ENCODE measurements at places on chromosomes 1 and 21.

DNA sequence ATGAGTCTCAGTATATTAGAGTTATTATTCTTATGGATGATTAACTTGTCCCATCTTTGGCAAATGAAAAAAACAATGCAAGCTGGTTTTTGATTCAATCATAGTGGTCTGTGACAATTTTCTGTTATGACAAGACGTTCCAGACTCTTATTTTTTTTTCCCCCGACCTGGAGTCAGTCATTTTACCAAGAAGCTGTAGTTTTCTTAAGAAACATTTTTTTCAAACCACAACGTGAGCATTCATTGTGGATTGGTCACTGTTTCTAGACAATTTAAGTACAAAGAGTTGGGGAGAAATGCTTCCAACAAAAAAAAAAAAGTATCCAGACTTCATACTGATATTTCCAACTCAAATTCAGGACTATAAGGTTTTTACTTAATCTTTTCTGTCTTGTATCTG, 8.0 kb upstream of the ANGPTL3 start:
- DNase-seq = no peak

GRCh38 chr1:12528021-12528852, 89.8 kb downstream of the DHRS3 start:
- DNase-seq = no peak

DNA sequence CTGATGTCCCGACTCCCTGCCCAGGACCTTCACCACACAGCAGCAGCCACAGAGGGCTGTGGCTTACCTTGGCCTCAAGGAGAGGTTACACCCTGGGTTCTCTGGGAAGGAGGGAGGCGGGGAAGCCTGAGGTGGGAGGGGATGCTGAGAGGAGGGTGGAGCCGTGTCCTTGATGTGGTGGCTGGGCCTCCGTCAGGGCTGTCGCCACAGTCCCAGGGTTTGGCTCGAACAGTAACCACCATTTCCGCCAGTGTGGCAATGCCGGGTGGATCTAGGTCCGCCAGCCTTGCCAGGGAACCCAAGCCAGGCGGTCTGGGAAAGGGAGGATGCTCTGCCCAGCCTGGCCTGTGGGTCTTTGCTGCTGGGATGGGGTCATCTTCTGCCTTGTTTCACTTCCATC, 18.4 kb upstream of the CDCA8 start:
- no peak for DNase-seq

DNA sequence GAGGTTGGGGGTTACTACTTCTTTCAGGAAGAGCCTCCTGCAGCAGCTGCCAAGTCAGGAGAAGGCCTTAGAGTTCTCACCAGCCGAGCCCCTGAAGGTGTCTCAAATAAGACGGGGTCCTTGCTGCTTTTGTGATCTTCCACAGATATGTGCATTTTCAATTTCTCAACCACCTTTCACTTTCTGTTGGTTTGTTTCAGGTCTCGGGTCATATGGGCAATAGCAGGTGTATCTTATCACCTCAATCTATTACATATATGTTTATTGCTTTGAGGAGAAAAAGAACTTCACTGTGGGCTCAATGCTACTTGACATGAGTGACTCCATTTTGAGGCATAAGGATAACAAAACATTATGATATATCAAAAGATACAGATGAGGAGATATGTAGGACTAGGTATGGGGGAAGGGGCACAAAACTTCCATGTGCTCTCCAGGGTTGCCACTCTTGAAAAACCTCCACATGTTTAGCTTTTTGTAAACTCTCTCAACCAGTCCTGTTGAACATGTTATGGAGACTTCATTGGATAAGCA, 1171.4 kb upstream of the ADGRL2 start:
- no peak for DNase-seq

GRCh38 chr1:183180634-183181056, 5.4 kb upstream of the LAMC2 start:
- no peak for DNase-seq

DNA sequence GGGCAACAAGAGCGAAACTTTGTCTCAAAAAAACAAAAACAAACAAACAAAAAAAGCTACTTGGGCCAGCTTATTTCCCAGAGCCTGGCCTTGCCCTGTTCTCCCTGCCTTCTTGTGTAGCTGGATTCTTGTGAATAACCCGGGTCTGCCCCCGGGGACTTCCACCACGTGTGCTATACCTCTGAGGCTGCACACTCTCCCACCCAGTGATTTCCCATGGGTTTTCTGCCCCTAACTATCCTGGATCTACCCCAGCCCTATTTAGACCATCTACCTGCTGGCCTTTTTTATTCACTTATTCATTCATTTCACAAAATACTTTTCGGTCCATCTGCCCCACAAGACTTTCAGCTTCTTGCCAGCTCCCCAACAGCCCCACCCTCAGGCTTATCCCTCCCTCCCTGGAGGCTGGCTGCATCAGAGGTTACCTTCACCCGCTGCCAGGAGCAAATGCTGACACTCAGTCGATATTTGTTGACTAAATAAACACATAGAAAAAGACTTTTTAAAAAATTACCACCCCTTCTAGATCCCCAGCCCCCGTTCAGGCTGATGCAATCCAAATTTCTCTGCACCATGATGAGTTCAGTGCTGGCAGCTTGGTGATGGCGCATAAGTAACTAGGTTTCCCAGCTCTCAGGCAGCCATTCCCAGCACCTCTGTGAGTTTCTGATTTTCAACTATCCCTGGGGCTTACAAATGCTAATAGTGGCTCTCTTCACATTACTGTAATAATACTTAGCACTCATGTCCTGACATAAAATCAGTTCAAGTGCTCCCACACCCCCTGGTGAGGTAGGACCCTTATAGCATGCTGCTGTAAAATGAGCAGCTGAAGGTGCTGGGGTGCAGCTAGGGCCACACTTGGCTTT, 30.7 kb upstream of the TARBP1 start:
- DNase-seq = no peak

GRCh38 chr1:199857108-199857507, 170.4 kb upstream of the NR5A2 start:
- DNase-seq = no peak

DNA sequence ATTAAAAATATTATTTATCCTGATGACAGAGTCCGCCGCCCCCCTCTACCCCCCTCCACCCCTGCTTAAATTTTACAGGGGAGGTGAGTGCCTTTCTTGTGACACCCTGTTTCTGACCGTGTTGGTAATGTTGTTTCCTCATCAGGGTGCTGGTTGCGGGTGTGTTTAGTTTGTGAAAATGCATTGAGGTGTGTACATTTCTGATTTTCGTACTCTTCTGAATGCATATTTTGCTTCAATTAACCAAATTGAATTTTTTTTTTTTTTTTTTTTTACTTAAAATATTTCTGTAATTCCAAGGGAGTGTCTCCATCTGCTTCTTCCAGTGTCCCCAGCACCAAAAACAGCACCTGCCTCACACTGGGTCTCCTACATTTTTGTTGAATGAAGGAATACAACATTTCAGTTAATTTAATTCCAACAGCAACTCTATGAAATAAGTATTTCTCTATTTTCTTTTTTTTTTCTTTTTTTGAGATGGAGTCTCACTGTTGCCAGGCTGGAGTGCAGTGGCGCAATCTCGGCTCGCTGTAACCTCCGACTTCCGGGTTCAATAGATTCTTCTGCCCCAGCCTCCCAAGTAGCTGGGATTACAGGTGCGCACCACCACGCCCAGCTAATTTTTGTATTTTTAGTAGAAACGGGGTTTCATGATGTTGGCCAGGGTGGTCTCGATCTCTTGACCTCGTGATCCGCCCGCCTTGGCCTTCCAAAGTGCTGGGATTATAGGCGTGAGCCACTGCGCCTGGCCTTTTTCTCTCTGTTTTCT, 5.6 kb upstream of the SLC2A1 start:
- no peak for DNase-seq

GRCh38 chr21:41920476-41920875, 33.3 kb downstream of the C2CD2 start:
- DNase-seq = no peak

- DNase-seq = no peak
Observed at GRCh38 chr1:78640462-78640861, 9.2 kb upstream of the IFI44 start.

- no peak for DNase-seq
Observed at GRCh38 chr1:246815693-246816270, 91.6 kb downstream of the SCCPDH start.

DNA sequence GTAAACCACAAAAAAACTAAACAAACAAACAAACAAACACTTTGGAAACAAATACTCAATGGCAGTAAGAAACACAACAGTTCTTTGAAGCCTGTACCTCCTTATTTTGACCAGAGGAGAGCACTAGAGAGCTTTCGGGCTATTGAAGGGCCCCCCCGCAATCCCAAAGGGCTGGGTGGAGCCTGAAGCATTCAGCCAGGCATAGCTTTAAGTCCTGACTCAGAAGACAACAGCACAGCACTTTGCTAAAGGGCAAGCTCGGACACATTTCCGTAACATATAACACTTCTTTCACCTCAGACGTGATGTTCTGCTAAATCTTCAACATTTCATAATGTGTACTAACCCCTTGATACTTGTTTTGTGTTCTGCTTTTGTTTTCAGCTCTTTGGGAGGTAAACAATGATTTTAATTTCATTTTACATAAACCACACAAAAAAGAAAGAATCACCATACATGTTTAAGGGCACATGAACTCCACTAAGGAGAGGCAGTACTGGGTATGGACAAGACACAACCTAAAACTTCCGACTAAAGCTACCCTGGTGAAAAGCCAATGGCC, 9.7 kb upstream of the SHCBP1L start:
- no peak for DNase-seq

DNA sequence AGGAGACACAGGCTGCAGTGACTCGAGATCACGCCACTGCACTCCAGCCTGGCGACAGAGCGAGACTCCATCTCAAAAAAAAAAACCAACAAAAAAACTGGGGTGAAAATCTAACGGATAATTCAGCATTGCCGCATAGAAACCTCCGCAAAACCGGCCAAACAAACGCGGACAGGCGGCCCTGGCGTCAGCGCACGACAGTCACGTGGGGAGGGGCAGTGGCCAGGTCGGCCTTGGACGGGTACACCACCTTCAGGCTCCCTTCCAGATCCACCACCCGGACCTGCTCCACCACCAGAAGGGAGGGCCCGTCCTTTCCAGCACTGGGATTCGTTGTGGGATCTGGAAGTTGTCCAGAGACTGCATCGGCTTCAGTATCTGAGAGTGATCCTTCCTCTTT, 8.4 kb downstream of the SMIM1 start:
- DNase-seq = peak; percentile 60

DNA sequence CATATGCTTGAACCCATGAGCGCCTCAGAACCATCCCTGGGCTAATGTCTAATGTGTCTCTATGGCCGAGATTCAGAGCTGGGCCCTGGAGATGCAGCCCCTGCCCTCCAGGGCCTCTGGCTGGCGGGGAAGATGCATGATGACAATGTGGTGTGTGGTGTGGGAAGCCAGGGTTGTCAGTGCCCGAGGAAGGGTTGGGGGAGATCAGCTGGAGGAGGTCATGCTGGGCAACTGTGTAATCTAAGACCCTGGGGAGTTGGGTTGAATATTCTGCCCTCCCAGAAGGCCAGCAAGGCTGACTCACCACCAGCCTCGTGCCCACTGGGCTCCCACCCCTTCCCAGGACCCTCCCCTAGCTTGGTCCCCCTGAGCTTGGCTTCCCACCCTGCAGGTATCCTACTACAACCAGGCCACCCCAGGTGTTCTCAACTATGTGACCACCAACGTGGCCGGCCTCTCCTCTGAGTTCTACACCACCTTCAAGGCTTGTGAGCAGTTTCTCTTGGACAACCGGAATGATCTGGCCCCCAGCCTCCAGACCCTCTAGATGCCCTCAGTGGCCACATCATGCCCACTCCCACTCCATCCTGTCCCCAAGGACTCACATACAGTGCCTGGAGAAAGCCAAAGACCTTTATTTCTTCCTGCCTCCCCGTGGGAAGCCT, 14.6 kb downstream of the FAM151A start:
- DNase-seq = no peak

DNA sequence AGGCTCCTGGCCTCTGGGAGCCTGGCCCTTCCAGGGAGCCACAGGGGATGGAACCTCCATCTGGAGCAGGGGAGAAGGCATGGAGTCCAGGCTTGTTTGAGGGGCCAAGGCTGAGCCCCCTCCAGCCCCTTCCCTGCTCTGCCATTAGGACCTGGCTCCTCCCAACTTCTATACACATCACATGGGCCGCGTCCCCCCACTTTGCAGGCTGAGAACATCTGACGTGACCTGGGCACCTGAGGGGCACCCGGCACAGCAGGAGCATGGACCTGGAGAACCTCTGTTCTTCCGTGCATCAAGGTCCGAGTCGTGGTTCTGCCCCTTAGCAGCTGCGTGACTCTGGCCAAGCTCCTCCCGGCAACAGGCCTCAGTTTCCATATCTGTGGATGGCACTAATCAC, 3.9 kb upstream of the AIRE start:
- no peak for DNase-seq

DNA sequence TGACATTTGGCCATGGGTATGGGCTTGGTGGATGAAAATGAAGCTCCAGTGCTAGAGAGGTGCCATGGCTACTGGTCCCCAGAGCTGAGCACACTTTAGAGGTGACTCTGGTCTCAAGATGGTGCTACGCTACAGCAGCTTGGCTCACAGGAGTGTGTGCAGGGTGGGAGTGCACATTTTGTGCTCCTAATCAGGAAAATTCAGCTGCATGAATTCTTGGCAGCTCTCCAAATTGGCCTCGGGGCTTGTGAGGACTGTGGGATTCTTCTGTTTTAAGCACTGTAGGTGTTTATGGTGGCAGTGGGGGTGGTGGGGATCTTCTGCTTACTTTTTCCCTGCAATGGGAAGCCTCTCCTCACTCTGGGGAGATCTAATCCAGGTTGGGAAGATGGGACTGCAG, 17.3 kb upstream of the TIPRL start:
- no peak for DNase-seq

DNA sequence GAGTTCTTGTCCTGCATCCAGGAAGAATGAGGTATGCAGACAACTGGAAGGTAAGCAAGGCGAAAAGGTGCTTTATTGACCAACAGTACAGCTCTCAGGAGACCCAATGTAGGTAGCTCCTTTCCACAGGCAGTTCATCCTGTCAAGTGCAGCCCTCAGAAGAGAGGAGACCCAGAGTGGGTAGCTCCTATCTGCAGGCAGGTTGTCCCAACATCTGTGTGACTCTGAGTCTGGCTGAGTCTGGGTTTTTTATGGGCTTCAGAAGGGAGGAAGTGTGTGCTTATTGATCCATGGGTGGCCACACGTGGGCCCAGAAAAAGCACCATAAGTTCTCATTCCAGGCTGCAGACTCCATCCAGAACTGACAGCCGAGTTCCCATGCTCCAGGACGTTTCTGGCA, 34.0 kb downstream of the ZNF691 start:
- DNase-seq = no peak

GRCh38 chr1:110672001-110672752, 2.6 kb downstream of the KCNA3 start:
- peak; percentile 88 for DNase-seq

DNA sequence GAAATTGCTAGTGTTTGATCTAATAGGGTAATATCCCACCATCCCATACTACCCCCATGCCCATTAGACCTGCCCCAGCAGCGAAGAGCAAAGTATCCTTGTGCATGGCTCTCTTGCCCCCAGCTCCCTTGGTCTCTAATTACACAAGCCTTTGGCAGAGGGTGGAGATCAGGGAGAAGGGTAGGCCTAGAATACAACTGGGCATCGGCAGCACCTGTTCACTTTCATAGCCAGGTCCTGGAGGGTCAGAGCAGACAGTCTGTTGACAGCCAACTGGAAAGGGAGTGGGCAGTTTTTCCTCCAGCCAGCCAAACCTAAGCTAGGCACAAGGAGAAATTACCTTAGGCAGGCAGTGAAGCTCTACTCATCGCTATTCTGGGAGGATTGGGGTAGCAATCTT, 2.7 kb upstream of the PIGC start:
- no peak for DNase-seq
